Activated CD4-positive, alpha-beta memory T cell treated with anti-CD3 and anti-CD28 coated beads for 36 hours (primary cell): ENCODE measurements at places on chromosomes 1 and 21. TPM values are rescaled to one million over a fixed set of nuclear protein-coding genes. Genes with fewer than 3 reads are reported as not detected.

LCE6A gene
- total RNA-seq: not detected

DNA sequence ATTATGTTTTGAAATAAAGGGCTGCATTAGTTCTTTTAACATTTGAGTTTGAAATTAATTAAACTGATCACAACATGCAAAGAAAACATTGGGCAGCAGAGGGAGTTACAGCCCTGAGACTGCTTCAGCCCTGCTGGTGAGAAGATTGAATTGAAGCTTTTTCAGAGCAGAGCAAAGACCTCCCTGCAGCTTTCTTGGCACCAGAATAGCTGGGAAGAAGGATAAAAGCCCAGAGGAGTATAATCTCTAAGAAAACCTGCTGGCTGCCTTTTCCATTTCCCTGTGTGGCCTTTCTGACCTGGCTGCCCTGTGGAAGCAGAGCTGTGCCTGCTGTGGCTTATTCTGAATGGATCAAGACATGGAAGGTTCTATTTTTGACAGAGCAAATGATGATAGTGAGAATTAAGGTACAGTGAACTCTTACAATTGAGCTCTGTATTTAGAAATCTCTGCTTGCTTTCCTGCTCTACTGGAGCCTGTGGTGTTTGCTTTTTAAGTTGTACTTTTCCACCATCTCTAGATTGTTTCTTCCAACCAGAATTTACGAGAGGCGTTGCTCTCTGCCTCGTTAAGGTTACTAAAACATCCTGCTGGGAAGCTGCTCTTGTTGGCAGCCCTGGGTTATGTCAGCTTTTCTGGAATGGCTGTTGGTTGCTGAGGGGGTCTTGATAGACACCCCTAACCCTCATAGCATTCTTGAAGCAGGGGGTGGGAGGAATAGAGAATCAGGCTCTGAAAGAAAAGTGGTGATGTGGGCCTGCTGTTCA is 9.9 kb downstream of the SNRPE start:
- peaks cover 53% of the 10 kb centered on the region for H3K36me3 ChIP-seq
- H3K4me3 ChIP-seq: no peak overlapping the region
- no peaks in the 10 kb centered on the region for H3K27me3 ChIP-seq
- DNase-seq: no peak
- no peaks in the 10 kb centered on the region for H3K4me1 ChIP-seq

GRCh38 chr21:36465478-36465877 is 14.4 kb downstream of the CLDN14 start:
- H3K27me3 ChIP-seq: no peaks in the 10 kb centered on the region
- no peaks in the 10 kb centered on the region for H3K4me1 ChIP-seq
- H3K4me3 ChIP-seq: no peak overlapping the region
- no peak overlapping the region for H3K27ac ChIP-seq
- DNase-seq: no peak

DNA sequence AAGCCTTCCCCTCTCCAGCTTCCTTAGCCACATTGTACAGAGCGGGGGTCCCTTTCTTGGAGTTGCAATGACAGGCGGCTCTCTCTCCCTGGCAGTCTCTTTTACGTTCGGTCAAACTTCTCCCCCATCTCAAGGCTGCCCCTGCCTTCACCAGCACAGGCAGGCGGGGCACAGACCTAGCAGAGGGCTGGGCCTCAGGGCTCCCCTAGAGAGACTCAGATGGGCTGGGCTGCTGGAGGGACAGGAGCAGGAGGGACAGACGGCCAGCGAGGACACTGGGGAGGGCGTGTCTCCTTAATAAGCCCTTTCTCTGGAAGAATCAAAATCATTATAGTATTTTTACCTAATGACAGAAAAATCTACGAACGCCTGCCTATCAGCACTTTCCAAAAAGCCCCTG is 79.6 kb downstream of the CASZ1 start:
- H3K27ac ChIP-seq: no peak overlapping the region
- no peak overlapping the region for H3K4me3 ChIP-seq
- H3K36me3 ChIP-seq: no peaks in the 10 kb centered on the region
- H3K27me3 ChIP-seq: peaks cover 10% of the 10 kb centered on the region
- no peak for DNase-seq

GRCh38 chr1:176243746-176244145 is 36.7 kb upstream of the COP1 start:
- no peak for DNase-seq
- H3K36me3 ChIP-seq: peaks cover 1% of the 10 kb centered on the region
- H3K27ac ChIP-seq: no peak overlapping the region
- peaks cover 7% of the 10 kb centered on the region for H3K4me1 ChIP-seq
- H3K4me3 ChIP-seq: no peak overlapping the region

DNA sequence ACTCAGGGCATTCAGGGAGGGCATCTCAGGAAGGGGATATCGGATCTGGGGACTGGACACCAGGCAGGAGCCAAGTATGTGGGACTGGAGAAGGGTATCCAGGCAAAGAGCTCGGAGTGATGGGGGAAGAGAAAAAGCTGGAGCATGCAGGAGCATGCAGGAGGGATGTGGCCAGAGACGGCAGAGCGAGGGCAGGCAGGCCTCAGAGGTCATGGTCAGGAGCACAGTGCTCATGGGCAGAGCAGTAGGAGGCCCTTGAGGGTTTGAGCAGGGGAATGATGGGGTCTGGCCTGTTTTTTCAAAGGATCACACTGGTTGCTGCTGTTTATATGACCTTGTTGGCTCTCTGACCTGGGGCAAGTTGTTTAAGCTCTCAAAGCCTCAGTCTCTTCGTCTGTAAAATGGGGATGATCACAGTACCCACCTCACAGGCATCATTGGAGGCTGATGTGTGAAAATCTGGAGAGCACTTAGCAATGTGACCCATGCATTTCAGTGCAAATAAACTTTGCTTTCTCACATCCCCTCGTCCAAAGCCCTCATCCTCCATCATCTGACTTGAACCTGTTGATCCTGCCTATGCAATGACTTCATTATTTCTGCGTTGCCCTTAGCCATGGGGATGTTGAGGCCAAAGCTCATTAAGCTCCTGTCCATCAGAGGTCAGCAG is 273.1 kb downstream of the MATN1 start:
- no peaks in the 10 kb centered on the region for H3K4me1 ChIP-seq
- H3K4me3 ChIP-seq: no peak overlapping the region
- no peaks in the 10 kb centered on the region for H3K27me3 ChIP-seq
- H3K27ac ChIP-seq: no peak overlapping the region
- no peaks in the 10 kb centered on the region for H3K36me3 ChIP-seq
- no peak for DNase-seq

DNA sequence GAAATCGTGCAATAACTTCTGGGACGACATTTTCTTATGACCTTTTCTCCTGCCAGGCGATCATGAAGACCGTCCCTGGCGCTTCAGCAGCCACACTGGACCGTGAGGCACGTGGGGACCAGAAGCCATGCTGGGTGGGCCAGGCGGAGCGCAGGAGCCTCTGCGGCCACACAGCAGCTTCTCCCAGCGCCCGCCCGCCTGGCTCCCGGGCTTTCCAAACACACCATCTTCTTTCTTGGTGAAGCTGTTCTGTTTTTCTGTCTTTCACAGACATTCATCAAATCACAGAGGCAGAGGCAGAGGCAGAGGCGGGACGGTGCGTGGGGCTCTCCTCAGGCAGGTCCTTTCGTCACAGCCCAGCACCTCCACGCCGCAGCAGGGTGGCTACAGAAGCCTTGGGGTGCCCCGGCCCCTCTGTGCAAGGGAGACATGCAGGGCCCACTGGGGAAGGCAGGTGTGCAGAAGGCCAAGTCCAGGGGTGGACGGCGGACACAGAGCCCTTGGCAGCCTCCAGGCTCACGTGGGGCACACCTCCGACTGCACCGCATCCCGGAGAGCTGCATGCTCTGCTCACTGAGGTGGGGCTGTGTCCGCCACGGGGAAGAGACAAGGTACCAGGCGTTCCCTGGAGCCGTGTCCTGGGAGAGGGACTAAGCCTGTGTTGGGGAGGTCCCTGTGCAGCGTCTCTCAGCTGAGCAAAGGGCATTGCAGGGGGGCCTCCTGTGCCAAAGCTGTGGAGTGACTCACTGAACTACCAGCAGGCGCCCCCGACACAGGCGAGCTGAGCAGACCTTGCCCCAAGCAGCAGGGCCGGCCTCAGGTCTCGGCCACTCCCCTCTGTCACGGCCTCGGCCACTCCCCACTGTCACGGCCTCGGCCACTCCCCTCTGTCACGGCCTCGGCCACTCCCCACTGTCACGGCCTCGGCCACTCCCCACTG is 2.6 kb upstream of the TMEM240 start:
- H3K4me3 ChIP-seq: no peak overlapping the region
- DNase-seq: no peak
- no peaks in the 10 kb centered on the region for H3K4me1 ChIP-seq
- H3K36me3 ChIP-seq: peaks cover 4% of the 10 kb centered on the region

DNA sequence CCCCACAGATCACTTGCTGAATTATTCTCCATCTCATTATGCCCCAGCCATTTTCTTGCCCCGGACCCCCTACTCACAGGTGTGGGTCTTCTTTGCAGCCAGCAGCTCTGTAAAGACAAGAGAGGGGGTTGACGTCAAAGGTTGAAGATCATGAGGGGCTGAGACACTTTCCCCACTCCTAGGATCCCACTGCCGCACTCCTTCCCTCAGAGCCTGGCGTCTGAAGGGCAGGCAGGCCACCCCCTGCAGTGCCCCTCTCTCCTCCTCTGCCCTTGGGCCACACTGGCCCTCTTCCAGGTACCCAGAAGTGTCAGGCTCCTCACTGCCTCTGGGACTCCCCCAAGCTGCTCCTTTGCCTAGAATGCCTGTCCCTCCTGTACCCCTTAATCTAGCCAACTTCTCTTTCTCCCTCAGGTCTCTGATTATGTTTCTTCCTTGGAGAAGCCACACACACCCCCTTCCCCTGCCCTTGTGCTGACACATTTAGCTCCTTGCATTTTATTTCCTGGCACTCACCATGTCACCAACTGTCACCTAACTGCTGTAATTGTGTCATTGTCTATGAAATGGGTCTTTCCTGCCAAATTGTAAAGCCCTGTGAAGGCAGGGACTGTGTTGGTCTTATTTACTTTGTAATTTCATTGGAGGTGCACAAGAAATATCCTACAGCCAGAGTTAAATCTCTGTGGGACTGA is 2.1 kb downstream of the RORC start:
- H3K4me1 ChIP-seq: peaks cover 72% of the 10 kb centered on the region
- H3K27ac ChIP-seq: peak overlapping the region; percentile 86
- no peaks in the 10 kb centered on the region for H3K36me3 ChIP-seq

DNA sequence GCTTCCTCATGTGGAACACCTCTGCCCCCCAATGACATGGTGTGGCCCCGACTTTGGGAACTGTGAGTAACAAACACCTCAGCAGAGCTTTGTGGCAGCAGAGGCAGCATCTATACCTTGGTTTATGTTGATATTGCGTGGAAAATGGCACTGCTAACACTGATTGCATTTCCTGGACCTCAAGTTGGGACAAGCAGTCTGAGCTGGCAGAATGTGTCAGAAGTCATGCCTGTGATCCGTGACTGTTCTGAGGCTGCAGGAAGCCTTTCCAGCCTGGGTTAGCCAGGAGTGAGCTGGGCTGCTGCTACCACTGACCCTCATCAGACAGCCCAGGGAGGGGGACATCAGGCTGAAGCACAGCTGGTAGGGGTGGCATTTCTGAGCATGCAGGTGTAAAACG is 268.5 kb downstream of the KCNJ6 start:
- peaks cover 15% of the 10 kb centered on the region for H3K27me3 ChIP-seq
- no peak overlapping the region for H3K27ac ChIP-seq
- no peak overlapping the region for H3K4me3 ChIP-seq
- H3K36me3 ChIP-seq: no peaks in the 10 kb centered on the region
- DNase-seq: no peak

DNA sequence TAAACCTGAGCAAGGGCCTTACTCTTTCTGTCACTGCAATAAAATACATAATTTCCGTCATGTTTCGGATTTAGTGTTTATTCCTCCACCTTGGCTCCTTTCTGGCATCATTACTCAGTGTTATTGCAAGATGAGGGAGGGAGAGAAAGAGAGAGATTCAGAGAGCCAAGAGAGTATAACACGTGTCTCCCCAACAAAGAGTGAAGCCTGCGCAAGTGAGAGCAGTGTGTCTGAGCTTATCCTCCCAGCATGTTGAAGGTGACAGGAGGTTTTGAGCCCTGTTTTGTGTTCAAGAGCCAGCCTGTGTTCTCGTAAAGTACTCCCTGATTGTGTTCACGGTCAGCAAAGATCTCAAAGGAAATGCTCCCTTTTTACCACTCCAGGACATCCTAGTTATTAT is 6.3 kb downstream of the RUNX1 start:
- H3K4me3 ChIP-seq: peak overlapping the region; percentile 75
- H3K36me3 ChIP-seq: peaks cover 12% of the 10 kb centered on the region
- H3K4me1 ChIP-seq: peaks cover 95% of the 10 kb centered on the region
- no peaks in the 10 kb centered on the region for H3K27me3 ChIP-seq
- no peak for DNase-seq

DNA sequence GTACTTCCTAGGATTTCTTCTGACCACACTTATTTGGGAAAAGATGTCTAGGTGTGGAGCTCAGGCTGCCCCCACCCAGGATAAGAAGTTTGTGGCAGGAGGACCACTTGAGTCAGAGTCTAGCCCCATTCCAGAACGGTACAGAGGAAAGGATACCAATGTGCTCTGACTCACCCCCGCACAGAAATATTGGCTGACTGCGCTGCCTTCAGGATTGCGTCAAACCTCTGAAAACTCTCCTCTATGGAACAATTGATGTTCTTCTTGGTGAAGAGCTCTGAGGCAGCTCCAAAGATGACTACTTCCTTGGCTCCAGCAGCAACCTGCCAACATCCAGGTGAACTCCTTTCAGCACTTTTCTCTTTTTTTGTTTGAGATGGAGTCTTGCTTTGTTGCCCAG is 11.2 kb downstream of the HMGCL start:
- H3K27me3 ChIP-seq: no peaks in the 10 kb centered on the region
- no peak overlapping the region for H3K4me3 ChIP-seq
- H3K36me3 ChIP-seq: peaks cover 22% of the 10 kb centered on the region

- peaks cover 21% of the 10 kb centered on the region for H3K4me1 ChIP-seq
- H3K4me3 ChIP-seq: peak within 1 kb of the TSS; percentile 45
- no peaks in the 10 kb centered on the region for H3K36me3 ChIP-seq
- peak; percentile 25 for DNase-seq
These were observed at the start of gene CR1 for GRCh38 chr1:207495801-207496792. CR1 (plus strand) TSS chr1:207496157; CDS start chr1:207496268, 111 bp downstream.

DNA sequence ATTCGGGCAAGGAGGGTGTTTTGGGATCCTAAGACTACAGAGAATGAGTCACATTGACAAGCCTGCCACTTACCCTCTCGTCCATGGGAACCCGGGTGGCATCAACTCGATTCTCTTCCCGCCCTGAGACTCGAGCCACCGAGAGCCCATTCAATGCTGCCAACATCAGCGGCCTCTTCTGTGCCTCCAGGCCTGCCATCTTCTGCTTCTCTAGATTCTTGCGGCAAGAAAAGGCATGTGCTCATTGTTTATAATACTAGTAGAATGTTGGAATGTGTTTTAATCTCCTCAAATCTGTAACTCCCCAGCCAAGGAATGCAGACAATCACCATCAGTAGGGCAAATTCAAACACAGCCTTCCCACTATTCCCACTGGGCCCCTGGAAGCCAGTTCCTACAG is 96.9 kb downstream of the SMYD2 start:
- no peak for DNase-seq
- H3K36me3 ChIP-seq: no peaks in the 10 kb centered on the region
- no peak overlapping the region for H3K27ac ChIP-seq
- H3K27me3 ChIP-seq: no peaks in the 10 kb centered on the region
- H3K4me1 ChIP-seq: no peaks in the 10 kb centered on the region

DNA sequence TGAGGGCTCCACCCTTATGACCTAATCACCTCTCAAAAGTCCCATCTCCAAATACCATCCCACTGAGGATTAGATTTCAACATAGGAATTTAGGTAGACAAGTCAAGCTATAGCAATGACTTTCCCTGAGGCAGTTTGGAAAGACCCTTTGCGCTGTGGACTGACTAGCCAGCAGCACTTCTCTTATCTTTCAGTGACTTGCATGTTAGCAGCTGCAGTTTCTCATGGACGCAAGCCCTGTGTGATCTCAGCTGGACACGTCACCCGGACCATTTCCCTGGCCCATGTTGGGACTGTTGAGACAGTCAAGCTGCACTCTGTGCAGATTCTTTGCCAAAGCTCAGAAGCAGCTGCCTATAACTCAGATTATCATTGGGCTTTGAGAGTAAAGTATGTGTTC is 408.1 kb upstream of the USP24 start:
- no peak for DNase-seq
- peaks cover under 1% of the 10 kb centered on the region for H3K27me3 ChIP-seq
- no peaks in the 10 kb centered on the region for H3K36me3 ChIP-seq
- H3K4me3 ChIP-seq: no peak overlapping the region
